Stimulated activated CD4-positive, alpha-beta T cell treated with anti-CD3 and anti-CD28 coated beads, Interleukin-1b, Interleukin-23, amount 100 ng/mL, for 1 hour (primary cell): ENCODE measurements at places on chromosomes 4 and X.

DNA sequence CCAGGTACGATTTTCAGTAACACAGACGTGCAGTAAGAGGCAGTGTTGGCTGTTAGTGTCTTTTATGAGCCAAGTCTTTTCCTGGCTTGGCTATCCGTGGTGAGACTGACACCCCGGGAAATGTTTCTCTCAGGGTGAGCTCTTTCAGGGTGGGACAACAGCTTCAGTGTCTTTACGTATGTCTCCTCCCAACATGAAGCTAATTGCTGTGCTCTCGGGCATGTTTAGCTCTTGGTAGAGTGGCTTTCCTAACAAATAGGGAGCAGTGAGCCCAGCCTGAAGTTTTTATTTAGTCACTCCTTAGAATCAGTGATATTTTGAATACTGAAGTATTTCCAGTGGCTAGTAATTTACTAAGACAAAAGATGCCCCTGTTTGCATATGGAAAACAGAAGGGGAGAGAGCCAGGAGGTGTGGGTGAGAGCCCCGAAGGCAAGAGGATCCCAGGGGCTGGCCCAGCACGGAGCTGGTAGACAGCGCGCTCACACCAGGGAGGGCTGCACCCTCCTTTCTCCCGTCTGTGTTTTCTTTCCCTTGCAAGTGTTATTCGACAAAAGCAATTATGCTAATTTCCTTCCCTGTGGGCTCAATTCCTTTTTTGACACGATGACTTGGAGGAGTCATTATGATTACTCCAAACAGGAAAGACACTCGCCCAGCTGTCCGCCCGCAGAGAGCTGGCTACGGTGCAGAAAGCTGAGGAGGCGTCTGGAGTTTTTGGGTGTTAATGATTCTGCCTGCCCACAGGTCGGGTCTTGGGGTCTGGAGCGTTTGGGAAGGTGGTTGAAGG lies 47.7 kb downstream of the PDGFRA start:
- no peak for DNase-seq

DNA sequence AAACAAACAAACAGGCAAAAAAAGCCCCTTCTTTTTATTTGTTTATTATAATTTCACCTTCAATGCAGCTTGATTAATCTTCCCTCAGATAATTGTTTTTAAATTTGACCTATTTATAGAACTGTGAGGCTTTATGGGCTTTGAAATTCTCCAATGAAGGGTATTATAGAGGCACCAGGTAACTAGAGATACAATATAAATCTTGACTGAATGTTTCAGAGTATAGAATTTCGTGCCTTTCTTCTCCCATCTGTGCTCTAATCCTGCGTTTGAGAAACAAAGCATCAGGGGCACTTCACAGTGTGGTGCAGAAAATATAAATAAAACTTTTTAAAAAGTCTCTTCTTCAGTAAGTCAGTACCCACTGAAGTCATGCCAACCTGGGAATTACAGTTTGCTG lies 120.9 kb downstream of the ANKRD50 start:
- no peak for DNase-seq

- DNase-seq = no peak
These were observed 36.1 kb downstream of the GSPT2 start for GRCh38 chrX:51779306-51779705.

- no peak for DNase-seq
These were observed 120.3 kb downstream of the CHRNA9 start for GRCh38 chr4:40455340-40455902.

DNA sequence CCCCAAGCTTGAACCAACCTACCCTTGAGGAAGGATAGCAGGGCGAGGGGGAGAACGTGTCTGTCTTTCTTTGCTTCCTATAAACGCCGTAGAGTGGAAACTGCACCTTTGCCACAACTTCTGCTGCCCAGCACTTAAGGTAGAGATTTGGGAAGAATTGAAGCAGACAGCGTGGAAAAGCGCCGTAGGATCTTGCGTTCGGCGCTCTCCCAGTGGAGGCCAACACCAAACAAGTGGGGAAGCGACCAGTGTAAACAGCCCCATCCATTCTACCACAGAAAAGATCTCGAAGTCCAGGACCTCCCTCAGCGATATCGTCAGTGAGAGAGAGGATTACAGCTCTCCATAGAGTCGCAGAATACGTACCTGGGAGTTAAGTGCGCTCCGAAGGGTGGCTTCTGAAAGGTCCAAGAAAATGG lies 3.9 kb upstream of the NKX6-1 start:
- DNase-seq = no peak

GRCh38 chr4:43732829-43733426 lies 715.7 kb downstream of the KCTD8 start:
- no peak for DNase-seq

DNA sequence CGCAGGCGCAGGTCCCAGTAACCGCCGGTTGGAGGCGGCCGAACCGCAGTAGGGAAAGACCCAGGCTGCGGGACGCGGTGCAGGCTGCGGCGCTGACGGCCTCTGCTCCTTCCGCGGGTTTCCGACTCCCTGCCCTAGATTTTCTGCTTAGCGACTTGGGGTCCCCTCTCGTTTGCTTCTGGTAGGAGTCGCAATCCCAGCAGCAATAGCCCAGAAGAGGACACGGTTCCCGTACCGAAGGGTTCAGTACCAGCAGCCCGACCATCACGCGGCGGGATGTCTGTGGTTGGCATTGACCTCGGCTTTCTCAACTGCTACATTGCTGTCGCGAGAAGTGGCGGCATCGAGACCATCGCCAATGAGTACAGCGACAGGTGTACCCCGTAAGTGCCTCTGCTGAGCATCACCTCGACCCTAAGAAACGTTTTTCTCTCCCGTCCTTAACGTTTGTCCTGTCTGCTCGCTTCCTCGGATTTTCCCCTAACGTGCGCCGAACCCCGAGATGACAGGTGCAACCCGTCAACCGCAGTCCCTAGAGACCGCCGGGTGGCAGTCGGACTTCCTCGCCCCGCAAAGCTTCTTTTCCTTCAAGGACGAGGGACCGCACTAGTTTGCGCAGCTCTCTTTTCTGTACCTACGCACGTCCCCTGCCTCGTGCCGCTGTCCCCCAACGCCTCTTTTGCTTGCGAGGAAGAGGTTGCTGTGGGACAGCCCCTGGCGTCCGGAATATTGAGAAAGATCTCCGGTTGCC lies at the start of gene HSPA4L:
Gene HSPA4L (plus strand): TSS at position 48 of the 751 bp plus-strand sequence. CDS start 229 bp downstream, at position 277.
- no peak for DNase-seq

DNA sequence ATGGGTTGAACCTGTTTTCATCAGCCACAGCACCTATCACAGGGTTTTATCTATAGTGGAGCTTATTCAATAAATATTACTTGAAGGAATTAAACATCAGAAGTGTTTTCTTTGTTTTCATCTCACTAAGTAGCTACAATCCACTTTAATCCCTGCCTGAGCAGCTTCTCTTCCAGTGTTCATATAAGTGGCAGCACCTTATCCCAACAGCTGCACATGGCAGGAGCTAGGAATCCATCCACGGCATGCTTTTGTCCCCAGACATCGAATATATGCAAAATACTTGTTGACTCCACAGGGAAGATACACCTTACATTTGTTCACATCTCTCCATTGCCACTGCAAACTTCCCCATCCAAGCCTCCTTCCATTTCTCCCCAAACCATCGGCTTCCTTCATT lies 549.8 kb upstream of the FAM241A start:
- DNase-seq = no peak

DNA sequence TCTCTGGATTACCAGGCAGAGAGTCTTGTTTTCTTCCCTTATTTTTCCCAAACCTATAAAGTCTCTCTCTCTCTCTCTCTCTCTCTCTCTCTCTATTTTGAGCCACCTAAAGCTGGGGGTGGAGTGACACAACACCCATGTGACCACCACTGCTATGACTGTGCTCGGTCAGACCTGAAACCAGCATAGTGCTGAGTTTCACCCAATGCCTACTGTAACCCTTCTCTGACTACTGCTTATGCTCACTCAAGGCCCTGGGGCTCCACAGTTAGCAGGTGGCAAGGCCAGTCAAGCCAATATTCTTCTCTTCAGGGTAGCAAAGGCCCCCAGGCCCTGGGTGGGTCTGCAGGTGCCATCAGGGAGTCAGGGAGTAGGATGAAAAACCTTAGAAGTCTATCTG lies 114.7 kb upstream of the ARMCX2 start:
- no peak for DNase-seq

- DNase-seq = no peak
These were observed 73.5 kb downstream of the MOSPD2 start for GRCh38 chrX:14946606-14947155.

- no peak for DNase-seq
These were observed 210.7 kb upstream of the MAD2L1 start for GRCh38 chr4:120277391-120277790.

GRCh38 chr4:79227860-79228259 lies 98.0 kb downstream of the NAA11 start:
- no peak for DNase-seq

DNA sequence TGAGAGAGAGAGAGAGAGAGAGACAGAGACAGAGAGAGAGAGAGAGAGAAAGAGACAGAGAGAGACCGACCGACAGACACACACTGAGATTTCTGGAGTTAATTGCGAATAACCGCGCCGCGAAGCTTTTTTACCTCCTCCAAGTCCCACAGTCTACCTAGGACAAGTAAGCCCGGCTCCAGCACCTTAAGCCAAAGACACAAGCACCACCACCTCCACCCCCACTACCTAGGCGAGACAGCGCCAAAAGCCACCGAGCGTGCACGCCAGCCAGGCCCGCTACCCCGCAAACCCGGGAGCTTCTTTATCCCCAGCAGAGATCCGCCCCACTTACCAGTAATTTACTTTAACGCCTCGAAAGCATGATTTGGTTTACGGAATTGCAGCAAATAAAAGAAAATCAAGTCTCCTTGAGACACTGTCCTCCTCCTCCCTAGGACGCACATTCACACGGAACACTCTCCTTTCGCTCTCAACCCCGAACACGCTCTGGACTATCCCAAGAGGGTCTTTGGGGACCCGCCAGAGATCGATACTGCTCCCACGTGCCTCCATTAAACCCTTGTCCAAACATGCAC lies 649.6 kb upstream of the DIPK2B start:
- DNase-seq = no peak

DNA sequence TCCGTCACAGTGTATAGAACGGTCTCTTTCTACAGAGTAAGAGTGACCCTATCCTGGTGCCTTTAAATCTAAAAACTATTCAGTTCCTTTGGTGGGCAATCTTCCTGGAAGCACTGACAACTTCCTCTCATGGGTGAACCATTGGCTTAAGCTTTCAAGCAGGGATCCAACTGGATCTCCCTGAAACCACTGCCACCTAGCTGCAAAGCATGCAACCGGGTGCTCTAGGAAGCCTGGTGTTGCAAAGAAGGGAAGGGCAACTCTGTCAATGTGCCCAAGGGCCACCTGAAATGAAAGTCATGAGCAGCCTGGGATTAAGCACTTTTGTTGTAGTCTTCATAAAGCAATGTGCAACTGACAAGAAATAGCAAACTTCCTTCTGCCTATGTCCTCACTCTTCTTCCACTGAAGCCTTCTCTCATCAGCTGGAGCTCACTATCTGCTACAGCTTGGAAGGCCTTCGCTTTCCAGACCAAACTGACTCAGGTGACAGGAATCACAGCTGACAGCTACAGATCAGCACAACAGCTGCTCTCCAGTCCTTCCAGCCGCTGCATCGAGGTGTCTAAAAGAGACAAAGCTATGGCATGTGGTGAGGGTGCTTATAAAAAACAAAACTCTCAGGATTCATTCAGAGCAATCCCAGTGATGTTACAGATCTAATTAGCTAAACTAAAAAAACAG lies 46.1 kb downstream of the SETD7 start:
- no peak for DNase-seq

- no peak for DNase-seq
These were observed 99.0 kb downstream of the AREG start for GRCh38 chr4:74543983-74544382.

- no peak for DNase-seq
These were observed 116.4 kb downstream of the C4orf51 start for GRCh38 chr4:145796346-145796745.

DNA sequence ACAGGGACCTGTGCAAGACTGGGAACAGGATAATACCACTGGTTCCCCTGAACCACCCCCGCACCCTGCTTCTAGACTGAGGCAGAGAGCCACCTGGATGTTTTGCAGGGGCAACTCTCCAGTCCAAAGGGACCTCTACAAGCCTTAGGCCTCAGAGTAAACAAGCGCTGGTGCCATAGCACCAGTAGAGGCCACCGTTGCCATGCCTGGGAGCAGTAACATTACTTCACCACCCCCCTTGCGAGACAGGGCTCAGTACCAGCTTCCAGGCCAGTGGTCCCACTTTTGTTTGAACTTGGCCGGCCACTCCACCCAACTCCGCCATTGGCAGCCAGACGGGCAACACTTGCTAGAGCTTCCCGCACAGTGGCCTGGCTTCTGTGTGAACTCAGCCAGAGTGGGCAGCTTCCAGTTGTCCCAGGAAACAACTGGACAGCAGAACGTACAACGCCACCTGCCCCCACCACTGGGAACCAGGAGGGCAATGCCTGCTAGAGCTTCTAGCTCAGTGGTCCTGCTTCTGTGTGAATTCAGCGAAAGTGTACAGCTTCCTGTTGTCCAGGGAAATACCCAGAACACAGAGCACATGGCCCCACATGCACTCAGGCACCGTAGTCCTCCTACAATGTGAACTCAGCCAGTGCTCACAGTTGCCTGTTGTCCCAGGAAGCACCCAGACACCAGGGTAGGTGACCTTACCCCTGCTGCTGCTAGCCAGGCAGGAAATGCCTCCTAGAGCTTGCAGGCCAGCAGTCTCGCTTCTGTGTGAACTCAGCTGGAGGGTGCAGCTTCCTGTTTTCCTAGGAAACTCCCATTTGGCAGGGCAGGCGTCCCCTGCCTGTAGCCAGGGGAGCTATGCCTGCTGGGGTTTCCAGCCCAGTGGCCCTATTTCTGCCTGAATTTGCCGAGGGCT lies 39.9 kb upstream of the PCDH19 start:
- no peak for DNase-seq

GRCh38 chr4:32030406-32030805 lies 1310.2 kb downstream of the PCDH7 start:
- DNase-seq = no peak

GRCh38 chr4:125547836-125548235 lies 233.1 kb downstream of the FAT4 start:
- no peak for DNase-seq

DNA sequence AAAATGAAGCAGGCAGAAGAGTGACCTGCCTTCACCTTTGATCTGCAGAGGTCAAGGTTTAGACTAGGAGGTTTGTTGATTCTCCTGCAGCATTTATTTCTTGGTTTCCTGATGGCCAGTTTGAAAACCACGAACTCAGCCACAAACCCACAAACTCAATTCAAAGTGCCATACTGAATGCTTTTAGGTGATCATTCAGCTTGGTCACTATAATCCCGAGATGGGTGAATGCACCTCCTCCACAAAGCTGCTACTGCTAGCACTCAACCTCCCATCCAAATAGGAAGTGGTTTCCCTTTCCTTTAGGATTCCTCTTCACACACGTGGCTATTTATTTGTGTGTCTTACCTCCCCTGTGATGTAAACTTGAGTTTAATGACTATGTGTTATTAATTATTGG lies 225.2 kb downstream of the MID1 start:
- no peak for DNase-seq
